ENCODE measurements at places on chromosomes 11 and 22.

GRCh38 chr11:68115285-68115684 is 5.9 kb downstream of the CHKA start:
- no peak for DNase-seq

DNA sequence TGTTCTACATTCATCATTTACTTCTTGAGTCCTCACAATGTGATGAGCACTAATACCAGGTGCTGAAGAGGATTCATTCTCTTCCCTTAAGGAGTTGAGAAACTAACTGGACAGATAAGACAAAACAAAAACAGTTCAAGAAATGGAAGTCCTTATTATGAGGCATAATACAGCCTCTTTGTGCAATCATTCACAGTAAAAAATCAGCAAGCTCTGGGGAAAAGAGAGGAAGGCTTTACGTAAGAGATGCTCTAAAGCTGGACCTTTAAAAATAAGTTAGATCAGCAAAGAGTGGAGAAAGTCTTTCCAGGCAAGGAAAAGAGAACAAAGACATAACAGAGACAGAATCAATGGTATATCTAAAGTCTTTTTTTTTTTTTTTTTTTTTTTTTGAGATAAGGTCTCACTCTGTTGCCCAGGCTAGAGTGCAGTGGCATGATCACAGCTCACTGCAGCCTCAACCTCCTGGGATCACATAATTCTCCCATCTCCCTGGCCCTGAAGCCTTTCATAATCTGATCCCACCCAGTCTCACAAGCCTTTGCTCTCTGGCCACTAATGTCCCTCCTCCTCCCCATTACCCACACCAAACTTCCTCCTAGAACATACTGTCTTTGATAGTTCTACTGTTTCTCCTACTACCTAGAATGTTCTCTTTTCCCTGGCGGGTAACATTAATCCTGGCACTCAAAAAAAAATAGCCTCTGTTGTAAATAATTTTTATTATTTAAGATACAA is 40.9 kb downstream of the MRTFA start:
- DNase-seq, result no peak

- DNase-seq, result no peak
Measured at GRCh38 chr11:43735961-43736360, 55.4 kb downstream of the HSD17B12 start.

GRCh38 chr11:17510507-17511206 is 33.6 kb downstream of the USH1C start:
- DNase-seq, result no peak

DNA sequence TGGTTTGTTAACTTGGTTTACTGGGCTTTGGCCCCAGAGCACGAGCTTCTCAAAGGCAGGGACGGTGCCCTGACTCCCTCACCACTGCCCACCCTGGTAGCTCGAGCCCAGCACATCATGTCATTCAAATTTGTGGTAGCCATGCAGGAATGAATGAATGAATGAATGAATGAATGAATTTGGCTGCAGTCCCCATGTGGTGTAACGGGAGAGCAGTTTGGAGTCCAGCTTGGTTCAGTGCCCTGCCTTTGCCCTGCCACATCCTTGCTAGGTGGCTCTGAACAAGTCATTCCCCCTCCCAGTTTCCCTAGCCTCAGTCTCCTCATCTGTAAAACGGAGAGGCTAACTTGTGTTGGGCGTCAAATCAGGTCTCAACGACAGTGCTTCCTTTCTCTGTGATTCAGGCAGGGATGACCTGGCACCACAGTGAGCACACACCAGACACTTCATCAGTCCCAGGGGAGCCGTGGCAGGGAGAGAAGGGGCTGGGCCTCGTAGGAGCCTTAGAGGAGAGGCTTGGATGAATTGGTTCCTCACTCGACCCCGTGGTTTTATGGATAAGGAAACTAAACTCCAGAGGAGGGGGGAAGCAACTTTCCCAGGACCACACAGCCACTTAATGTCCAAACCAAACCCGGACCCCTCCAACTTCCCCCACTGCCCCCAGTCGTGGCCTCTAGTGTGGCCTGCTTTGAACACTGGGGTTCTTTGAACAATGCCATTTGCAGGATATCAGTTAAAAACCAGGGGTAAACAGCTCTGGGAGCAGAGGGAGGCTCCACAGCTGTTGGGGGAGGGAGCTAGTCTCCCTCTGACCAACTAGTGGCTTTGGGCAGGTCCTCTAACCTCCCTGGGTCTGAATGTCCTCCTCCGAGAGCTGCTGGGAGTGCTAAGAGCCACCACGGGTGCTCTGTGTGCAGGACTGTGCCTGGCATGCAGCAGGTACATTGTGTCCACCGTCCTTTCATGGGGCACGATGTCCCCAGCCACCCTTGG is 86.2 kb downstream of the CACNA1I start:
- no peak for DNase-seq

GRCh38 chr11:21426931-21427330 is 757.5 kb downstream of the NELL1 start:
- no peak for DNase-seq

- peak; percentile 40 for DNase-seq
Measured at GRCh38 chr11:118908901-118909618, 16.7 kb downstream of the BCL9L start.

DNA sequence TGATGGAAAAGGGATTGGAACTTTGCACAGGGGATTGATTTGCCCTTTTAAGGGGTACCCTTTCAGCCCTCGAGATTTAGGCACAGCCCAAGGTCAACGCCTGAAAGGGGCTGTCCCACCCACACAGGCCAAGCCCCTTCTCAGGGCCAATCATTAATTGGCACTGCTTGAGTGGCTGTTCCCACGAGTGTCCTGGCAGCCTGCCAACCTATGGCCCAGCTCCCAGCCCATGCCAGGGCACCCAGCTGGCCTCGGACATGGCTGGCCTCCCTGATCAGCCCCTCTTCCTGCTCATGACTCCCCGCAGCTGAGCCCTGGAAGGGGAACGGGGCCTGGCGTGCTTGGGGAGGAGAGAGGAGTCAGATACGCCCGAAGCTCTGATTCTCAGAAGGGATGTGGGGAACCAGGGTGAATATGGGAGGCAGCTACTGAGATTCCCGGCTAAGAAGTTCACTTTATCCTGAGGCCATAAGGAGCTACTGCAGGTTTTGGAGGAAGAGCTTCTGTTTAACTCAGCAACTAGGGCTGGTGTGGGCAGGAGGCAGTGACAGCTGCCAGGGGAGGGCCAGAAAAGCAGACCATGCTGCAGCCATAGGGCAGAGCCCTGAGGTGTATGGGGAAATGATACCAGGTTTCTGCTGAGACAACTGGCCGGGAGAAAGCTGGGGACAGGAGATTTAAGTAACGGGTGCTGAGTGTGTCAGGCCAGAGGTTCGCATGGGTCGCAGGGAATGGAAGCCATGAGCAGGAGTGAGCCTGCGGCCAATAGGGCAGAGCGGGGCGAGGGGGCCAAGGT is 30.0 kb downstream of the WNT7B start:
- DNase-seq, result no peak

DNA sequence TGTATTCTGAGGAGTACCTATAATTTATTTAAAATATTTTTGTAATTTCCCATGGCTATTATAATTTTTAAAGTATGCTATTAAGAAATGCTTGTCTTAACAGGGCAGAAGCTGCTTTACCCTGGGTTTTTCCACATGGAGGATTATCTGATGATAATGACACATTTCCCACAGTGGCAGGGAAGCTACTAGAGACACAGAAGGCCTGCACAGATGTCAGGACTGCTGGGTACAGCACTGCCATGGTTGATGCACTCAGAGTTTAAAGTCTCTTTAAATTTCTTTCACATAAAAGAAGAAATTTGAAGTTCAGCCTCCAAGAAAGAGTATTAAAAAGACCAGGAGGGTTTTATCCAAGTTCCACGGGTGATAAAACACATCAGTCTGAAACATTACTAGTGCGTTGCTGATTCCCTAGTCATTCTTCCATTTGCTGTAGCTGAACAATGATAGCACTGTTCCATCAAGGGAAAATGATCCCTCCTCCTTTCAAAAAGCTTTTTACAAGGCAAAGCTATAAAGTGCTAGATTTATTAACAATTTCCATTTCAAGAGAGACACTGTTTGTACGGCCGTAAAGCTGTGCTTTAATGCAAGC is 363.0 kb downstream of the CNTN5 start:
- DNase-seq, result no peak

DNA sequence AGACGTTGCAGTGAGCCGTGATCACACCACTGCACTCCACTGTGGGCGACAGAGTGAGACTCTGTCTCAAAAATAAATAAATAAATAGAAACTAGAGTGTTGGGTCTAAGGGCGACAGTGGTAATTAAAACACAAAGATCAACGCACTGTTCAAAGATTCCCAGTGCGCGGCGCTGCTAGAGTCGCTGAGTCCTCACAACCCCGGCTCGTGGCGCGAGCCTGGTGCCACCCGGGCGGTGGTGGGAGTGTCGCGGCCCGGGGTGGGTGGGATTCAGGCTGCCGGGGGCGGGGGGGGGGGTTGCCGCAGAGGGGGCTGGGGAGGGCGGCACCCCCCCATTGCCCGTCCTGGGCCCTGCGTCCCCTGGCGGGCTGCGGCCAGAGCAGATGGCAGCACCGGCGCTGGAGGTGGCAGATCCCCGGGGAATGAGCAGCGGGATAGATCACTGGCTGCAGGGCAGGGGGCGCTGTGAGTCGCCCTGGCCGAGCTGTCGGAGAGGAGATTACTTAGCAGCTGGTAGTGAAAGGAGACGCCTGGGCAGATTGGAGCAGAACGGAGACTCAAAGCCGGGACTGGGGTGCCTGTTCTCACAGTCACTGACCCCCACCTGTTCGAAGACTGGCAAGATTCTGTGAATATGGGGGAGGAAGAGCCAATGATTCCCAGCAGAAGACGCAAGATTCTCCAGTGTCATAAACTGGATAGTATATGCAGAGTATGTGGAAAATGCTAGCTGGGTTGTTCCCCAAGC is 30.2 kb upstream of the APOBEC3A start:
- DNase-seq, result peak; percentile 40

GRCh38 chr11:132080127-132080526 is 709.7 kb downstream of the NTM start:
- no peak for DNase-seq

- DNase-seq, result no peak
Measured at GRCh38 chr11:64619811-64620380, 28.9 kb downstream of the SLC22A12 start.

DNA sequence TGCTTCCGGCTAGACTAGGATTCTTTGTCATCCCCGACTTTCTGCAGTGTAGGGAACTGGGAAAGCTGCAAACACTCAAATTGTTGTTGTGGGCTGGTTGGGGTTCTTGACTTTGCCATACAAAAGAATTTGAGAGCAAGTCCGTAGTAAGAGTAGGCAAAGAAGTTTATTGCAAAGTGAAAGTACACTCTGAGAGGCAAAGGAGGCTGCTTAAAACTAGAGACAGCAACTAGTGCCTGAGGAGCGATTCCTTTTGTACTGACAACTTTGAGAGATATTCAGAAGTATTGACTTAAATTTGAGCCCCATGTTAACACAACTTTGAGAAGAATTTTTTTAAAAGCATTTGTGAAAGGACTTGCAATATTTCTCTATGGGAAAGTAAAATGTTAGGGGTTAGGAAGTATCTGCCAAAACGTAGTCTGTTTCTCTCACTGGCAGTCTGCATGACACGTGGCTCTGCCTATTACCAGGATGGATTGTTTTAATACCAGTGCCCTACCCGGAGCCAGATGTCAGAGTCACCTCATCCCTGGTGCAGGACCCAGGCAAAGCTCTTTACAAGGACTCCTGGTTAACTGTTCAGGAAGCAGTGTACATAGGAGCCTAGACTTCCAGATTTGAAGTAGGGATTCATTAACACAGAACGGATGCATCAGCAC is 85.0 kb upstream of the CLPB start:
- no peak for DNase-seq

GRCh38 chr11:34382532-34383276 is 24.9 kb upstream of the ABTB2 start:
- no peak for DNase-seq

- DNase-seq, result no peak
Measured at GRCh38 chr22:42695294-42695693, 25.4 kb downstream of the A4GALT start.

- DNase-seq, result no peak
Measured at GRCh38 chr22:38942702-38943101, 14.7 kb upstream of the APOBEC3A start.

DNA sequence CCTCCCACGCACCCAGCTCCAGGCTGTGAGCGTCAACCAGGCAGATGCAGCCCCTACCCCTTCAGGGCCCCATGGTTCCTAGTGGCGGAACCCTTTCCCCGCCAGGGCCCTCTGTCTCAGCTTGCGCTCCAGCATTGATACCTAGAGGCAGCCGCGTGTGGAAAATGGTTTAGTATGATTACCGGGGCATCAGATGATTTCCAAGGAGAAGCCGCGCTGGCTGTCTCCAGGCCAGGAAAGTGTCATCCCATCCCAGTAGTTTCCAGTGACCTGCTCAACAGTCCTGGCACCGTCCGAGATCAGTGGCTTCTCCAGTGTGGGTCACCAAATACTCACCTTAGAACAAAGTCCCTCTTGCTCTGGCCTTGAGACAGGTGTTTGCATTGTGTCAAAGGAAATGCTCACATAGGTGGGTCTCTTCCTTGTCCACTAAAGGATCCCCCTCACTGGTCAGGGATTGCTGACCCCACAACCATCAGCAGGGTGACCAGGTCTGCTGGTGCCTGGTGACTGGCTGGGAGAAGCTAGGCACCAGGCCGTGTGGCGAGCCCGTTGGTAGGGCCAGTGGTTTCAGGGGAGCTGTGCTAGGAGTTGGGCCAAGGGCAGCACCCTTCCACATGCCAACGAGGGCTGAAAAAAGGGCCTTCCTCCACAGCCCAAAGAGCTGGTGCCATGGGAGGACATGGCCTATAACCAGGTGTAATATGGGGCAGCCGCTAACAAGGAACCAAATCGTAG is 109.4 kb downstream of the MORC2 start:
- no peak for DNase-seq

DNA sequence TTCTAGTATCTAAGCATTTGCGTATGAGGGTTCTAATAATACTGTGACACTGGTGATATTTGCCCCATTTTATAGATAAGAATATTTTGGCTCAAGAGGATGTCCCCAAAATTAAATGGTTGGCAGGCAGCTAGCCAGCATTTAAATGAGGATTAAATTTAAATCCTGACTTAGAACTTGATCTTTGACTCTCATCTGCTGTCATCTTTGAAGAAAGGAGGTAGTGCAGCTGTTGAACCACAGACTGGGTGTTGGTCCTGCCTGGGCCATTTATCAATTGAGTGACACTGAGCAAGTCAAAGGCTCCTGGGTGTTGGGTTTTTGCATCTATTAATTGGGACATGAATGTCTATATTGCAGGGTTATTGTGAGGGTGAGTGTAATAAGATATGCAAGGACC is 112.3 kb downstream of the INSC start:
- DNase-seq, result no peak

GRCh38 chr11:638631-639331 is 1.7 kb downstream of the DRD4 start:
- DNase-seq, result no peak

DNA sequence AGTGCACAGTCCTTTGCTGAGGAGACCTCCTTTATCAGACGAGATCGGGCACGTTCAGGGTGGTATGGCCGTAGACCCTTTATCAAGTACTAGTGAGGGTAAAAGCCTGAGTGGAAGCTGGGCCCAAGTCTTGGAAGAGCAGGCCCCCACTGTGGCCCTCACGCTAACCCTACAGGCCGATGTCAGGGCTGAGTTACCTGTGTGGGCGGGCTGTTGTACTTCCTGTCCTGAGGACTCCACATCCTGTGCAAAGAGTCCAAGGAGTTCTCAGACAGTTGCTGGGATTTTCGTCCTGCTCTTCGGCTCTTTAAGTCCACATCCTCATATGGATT is 34.9 kb downstream of the RPL27A start:
- DNase-seq, result no peak
